Caco-2 (cell line): ENCODE measurements at places on chromosomes 11 and 22. TPM values are rescaled to one million over a fixed set of nuclear protein-coding genes. Genes with fewer than 3 reads are reported as not detected.

DNA sequence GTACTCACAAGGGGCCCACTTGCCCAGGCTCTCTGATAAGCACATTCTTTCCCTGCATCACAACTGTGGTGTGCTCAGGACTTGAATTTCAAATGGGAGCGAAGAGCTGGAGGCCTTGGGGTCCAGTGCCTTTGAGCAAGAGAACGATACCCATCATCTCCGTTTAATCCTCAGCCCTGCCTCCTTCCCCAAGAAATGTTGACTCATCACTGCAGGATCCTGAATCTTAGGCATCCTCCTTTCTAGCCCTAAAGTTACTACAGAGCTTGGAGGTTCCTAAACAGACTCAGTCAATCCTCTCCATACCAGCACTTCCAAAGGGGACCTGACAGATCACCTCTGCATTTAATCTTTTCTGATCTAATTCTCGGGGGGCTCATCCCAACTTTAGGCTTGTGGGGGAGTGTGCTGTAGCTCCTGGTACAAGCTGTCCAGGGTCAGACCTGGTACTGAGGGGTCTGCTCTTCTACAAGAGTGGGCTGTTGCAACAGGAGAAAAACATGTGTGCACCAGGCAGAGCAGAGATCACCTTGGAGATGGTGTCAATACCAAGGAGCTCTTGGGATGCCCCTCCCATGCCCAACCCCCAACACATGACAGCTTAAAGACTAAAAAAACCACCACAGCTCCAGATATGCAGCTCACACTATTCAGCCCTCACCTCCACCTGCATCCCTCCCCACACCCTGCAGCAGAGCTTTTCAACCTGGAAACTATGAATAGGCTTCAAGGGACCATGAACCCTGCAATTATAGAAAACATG is 3.9 kb upstream of the PRG2 start:
- no peak for DNase-seq

The KDELR3 gene
- 13.4 and 18.2 TPM in 2 replicates for total RNA-seq

The ART1 gene
- not detected in 2 replicates for total RNA-seq

DNA sequence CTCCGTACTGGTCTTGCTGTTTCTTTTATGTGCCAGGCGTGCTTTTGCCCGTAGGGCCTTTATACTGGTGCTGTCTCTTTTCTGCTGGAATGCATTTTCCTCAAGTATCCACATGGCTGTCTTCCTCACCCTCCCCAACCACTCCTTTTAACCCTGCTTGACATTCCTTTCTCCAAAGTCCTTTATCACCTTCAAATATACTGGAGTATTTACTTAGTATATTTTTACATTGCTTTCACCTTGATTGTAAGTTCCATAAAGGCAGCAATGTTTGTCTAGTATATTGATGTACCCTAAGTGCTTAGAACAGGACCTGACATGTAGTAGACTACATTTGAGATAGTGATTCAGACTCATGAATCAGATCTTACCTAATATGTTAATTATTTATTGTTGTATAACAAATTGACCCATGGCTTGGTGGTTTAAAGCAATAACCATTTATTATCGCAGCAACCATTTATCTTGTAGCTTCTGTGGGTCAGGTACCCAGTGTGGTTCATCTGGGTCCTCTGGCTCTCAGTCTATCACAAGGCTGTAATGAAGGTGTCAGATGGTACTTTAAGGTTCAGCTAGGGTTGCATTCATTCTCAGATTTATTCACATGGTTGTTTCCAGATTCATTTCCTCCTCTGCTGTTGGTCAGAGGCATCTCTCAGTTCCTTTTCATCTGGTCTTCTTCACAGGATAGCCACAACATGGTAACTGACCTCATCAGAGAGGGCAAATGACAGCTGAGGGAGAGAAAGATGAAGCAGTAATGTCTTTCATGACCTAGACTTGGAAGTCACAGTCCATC is 34.2 kb downstream of the DDX10 start:
- DNase-seq: peak; percentile 18

GRCh38 chr22:31233001-31233400 is 20.9 kb downstream of the LIMK2 start:
- DNase-seq: no peak

The DGCR6 gene
- total RNA-seq: 3.8 and 5.9 TPM in 2 replicates

The CSNK2A3 gene
- total RNA-seq: 0.75 and 1.2 TPM in 2 replicates

- no peak for DNase-seq
These were observed 11.8 kb upstream of the FXYD2 start for GRCh38 chr11:117836077-117836960.

DNA sequence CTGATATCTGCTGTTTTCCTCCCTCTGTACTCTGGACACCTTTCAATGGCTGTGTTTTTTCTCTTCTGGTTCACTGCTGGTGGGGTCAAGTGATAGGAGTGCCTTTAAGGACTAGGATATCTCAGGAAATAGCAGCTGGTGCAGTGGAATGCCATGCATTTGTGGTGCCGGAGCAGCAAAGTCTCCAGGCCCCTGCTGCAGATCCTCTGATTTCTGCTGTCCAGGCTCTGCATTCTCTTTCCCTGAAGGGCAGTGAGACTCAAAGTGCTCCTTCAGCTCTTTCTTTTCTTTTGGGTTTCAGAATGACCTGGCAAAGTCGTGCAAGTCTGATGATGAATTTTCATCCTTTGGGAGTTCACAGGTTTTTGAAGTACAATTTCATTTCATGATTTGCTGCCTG is 774.3 kb downstream of the FAM181B start:
- DNase-seq: no peak

GRCh38 chr11:43145653-43146052 is 166.1 kb upstream of the API5 start:
- DNase-seq: no peak

- no peak for DNase-seq
These were observed 13.0 kb upstream of the EIF3D start for GRCh38 chr22:36541831-36542411.

The SLC22A8 gene
- not detected in 2 replicates for total RNA-seq

DNA sequence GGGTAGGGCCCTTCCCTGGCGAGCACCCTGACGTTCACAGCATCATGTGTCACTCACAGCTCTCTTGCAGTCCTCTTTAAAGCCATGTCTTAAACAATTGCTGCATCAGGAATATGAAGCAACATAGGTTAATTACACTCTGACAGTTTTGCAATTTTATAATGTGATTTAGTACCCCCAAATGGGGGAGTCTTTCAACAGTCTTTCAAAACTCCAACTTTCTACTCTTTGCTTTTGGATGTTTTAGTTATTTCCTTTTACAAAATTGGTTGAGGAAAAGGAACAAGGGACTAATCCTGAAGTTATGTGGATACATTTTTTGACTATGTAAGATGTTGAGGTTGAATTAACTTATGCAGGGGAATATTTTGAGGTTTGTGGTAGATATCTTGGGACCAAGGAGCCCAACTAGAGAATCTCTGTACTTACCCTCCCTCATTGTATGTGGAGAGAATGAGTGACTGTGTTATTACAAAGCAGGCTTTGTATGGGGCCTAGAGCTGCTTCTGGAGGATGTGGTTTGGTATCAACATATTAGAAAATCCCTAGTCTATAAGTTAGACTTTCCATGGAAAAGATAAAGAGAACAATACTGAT is at the start of gene MMP8:
TSS of gene MMP8 (minus strand) at position 51 of the 597 bp plus-strand sequence. CDS start 99 bp downstream, outside the sequence.
- DNase-seq: no peak

The MUC6 gene
- not detected in 2 replicates for total RNA-seq

The PRAME gene
- total RNA-seq: not detected in 2 replicates

DNA sequence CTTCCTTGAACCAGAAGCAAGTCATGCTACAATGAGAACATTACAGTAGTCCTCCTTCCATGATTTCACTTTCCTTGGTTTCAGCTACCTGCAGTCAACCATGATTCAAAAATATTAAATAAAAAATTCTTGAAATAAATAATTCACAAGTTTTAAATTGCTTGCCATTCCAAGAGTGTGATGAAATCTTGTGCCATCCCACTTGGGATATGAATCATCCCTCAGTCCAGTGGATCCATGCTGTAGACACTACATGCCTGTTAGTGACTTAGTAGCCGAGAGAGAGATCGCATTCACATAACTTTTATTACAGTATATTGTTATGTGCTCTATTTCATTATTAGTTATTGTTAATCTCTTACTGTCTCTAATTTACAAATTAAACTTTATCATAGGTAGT is 6.0 kb downstream of the HOATZ start:
- DNase-seq: no peak
